ENCODE measurements at places on chromosomes 4 and X.

DNA sequence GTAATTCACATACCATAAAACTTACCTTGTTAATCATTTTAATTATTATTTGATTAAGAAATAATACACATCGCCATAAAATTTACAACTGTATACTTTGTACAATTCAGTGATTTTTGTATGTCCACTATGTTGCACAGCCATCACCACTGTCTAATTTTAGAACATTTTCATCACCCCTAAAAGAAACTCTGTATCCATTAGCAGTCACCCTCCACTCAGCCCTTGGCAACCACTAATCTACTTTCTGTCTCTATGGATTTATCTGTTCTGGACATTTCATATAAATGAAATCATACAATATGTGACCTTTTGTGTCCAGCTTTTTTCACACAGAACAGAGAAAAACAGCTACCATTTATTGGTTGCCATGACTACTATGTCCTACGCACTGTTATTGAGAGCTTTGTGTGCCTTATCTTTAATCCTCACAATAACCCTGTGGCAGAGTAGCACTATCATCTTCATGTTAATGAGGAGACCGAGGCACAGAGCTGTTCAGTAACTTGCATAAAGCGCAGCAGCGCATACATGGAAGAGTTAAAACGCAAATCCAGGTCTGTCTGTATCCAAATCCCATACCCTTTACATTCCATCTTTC lies 64.6 kb upstream of the PAGE1 start:
- DNase-seq = no peak
- no peaks in the 10 kb centered on the region for H3K27me3 ChIP-seq
- H3K4me1 ChIP-seq = no peaks in the 10 kb centered on the region
- H3K36me3 ChIP-seq = no peaks in the 10 kb centered on the region

GRCh38 chrX:37759878-37760418 lies 19.9 kb upstream of the CYBB start:
- no peaks in the 10 kb centered on the region for H3K4me1 ChIP-seq
- H3K27ac ChIP-seq = no peak overlapping the region
- no peaks in the 10 kb centered on the region for H3K36me3 ChIP-seq
- no peak overlapping the region for H3K4me3 ChIP-seq
- no peaks in the 10 kb centered on the region for H3K27me3 ChIP-seq

GRCh38 chrX:22300130-22300529 lies 27.4 kb downstream of the CBLL2 start:
- H3K4me1 ChIP-seq = no peaks in the 10 kb centered on the region
- DNase-seq = no peak
- no peak overlapping the region for H3K27ac ChIP-seq
- H3K4me3 ChIP-seq = no peak overlapping the region

DNA sequence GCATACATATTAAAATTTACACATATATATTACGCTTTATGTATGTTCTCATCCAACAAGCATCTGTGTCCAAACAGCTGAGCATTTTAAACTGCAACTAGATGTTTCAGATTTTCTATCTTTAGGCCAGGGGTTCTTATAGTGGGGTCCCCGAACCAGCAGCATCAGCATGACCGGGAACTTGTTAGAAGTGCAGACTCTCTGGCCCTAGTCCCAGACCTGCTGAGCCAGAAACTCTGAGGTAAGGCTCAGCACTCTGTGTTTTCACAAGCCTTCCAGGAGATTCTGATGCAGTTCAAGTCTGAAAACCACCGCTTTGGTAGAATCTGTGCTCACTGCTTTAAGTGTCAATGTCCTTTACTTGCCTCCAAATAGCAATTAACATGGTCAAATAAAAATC lies 266.2 kb upstream of the CASK start:
- no peaks in the 10 kb centered on the region for H3K36me3 ChIP-seq
- H3K4me1 ChIP-seq = peaks cover 3% of the 10 kb centered on the region
- no peak for DNase-seq
- no peak overlapping the region for H3K4me3 ChIP-seq

DNA sequence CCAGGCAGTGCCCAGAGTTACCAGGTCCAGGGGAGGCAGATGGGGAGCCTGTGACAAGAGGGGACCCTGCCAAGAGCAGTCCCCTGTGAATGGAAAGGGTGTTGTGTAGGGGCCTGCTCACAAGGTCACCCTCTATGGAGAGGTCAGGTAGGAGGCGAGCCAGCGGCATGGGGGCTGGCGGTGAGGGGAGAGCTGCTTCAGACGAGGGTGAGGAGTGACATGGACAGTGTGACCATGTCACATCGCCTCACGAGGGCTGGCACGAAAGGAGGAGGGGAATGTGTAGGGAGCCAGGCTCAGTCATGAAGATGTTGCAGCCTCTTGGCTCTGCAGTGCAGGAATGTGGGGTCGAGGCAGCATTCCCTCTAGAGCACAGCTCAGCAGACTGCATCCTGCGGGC lies 29.6 kb downstream of the CLCN4 start:
- no peak overlapping the region for H3K27ac ChIP-seq
- no peaks in the 10 kb centered on the region for H3K4me1 ChIP-seq
- H3K4me3 ChIP-seq = no peak overlapping the region
- no peaks in the 10 kb centered on the region for H3K36me3 ChIP-seq

GRCh38 chrX:11446949-11447348 lies 153.7 kb downstream of the AMELX start:
- DNase-seq = no peak
- H3K4me1 ChIP-seq = no peaks in the 10 kb centered on the region
- no peaks in the 10 kb centered on the region for H3K36me3 ChIP-seq
- no peak overlapping the region for H3K4me3 ChIP-seq
- H3K27ac ChIP-seq = no peak overlapping the region

GRCh38 chr4:145530189-145530588 lies 48.5 kb downstream of the SMAD1 start:
- H3K4me3 ChIP-seq = no peak overlapping the region
- no peak overlapping the region for H3K27ac ChIP-seq
- no peaks in the 10 kb centered on the region for H3K27me3 ChIP-seq
- H3K36me3 ChIP-seq = no peaks in the 10 kb centered on the region

GRCh38 chrX:31219174-31219573 lies 147.3 kb upstream of the FTHL17 start:
- no peaks in the 10 kb centered on the region for H3K36me3 ChIP-seq
- H3K27ac ChIP-seq = no peak overlapping the region
- no peak overlapping the region for H3K4me3 ChIP-seq
- no peaks in the 10 kb centered on the region for H3K27me3 ChIP-seq
- H3K4me1 ChIP-seq = no peaks in the 10 kb centered on the region

GRCh38 chr4:149951152-149951900 lies 126.9 kb upstream of the DCLK2 start:
- H3K4me3 ChIP-seq = no peak overlapping the region
- no peaks in the 10 kb centered on the region for H3K4me1 ChIP-seq
- no peak for DNase-seq
- H3K36me3 ChIP-seq = no peaks in the 10 kb centered on the region

DNA sequence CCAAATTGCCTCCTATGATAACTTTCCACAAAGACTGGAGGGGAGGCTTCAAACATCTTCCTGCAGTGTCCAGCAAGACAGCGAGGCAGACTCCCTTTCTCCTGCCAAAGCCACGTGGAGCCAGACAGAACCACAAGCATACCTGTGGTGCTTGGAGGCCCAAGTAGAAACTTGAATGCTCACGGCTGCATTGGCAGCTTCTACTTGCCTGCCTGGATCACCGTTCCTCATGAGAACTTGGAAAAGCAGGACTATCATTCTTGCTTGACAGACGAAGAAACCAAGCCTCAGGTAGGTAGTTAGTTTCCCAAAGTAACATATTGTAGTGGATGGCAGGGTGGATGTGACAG lies 216.3 kb upstream of the SFRP2 start:
- no peak overlapping the region for H3K27ac ChIP-seq
- no peaks in the 10 kb centered on the region for H3K4me1 ChIP-seq
- H3K4me3 ChIP-seq = no peak overlapping the region
- no peak for DNase-seq
- H3K36me3 ChIP-seq = no peaks in the 10 kb centered on the region

DNA sequence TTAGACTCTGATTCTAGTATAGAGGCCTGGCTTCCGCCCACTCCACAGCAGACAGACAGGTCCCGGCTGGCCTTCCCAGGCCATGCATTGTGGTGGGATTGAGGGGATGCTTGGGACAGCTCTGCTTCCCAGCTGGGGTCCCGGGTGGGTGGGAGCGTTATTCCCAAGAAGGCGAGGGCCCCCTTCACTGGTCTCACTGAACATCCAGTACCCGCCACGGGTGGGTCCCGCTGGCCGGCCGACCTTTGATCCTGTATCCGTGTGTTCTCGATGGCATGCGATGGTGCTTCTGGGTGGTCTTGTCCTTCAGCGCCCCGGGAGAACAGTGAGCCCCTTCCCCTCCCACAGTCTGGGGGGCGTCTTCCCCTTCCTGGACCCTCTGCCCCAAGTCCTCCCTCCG lies 231.4 kb downstream of the AFAP1 start:
- no peak for DNase-seq
- H3K27me3 ChIP-seq = no peaks in the 10 kb centered on the region
- H3K36me3 ChIP-seq = no peaks in the 10 kb centered on the region
- peaks cover 5% of the 10 kb centered on the region for H3K4me1 ChIP-seq
- no peak overlapping the region for H3K27ac ChIP-seq

DNA sequence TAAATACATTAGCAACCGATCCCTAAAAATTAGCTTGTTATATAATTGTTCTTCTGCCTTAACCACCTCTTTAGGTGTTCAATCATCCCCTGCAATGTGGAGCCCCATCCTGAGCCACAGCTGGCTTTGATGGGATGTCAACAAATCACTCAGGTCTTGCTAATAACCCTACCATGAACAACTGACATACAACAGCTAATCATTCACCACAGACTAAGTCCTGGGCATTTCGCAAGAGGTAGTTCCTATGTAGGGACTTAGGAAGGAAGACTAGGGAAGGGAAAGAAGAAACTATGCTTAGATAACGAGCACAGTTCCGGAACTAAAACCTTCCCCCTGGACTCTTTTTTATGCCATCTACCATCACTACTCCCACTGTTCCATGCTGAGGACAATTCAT lies 63.6 kb upstream of the PTCHD1 start:
- DNase-seq = no peak
- H3K36me3 ChIP-seq = no peaks in the 10 kb centered on the region
- H3K27me3 ChIP-seq = no peaks in the 10 kb centered on the region
- no peak overlapping the region for H3K4me3 ChIP-seq
- no peaks in the 10 kb centered on the region for H3K4me1 ChIP-seq
- H3K27ac ChIP-seq = no peak overlapping the region

GRCh38 chr4:76747563-76747962 lies 150.4 kb downstream of the SOWAHB start:
- H3K27me3 ChIP-seq = no peaks in the 10 kb centered on the region
- H3K36me3 ChIP-seq = no peaks in the 10 kb centered on the region
- DNase-seq = no peak

GRCh38 chr4:159297091-159297490 lies 194.2 kb downstream of the RAPGEF2 start:
- DNase-seq = no peak
- no peaks in the 10 kb centered on the region for H3K27me3 ChIP-seq
- H3K36me3 ChIP-seq = no peaks in the 10 kb centered on the region
- no peak overlapping the region for H3K27ac ChIP-seq
- no peaks in the 10 kb centered on the region for H3K4me1 ChIP-seq

GRCh38 chrX:112108145-112108544 lies 25.6 kb upstream of the TRPC5 start:
- no peak overlapping the region for H3K4me3 ChIP-seq
- H3K36me3 ChIP-seq = no peaks in the 10 kb centered on the region
- no peaks in the 10 kb centered on the region for H3K4me1 ChIP-seq
- no peak overlapping the region for H3K27ac ChIP-seq
- DNase-seq = no peak
- H3K27me3 ChIP-seq = no peaks in the 10 kb centered on the region

GRCh38 chr4:87150498-87151261 lies 69.7 kb downstream of the KLHL8 start:
- H3K27me3 ChIP-seq = no peaks in the 10 kb centered on the region
- peak; percentile 12 for DNase-seq
- H3K27ac ChIP-seq = no peak overlapping the region
- H3K4me3 ChIP-seq = no peak overlapping the region

GRCh38 chr4:181507180-181507835 lies 735.9 kb upstream of the TENM3 start:
- no peaks in the 10 kb centered on the region for H3K36me3 ChIP-seq
- H3K4me1 ChIP-seq = no peaks in the 10 kb centered on the region
- H3K4me3 ChIP-seq = no peak overlapping the region

GRCh38 chrX:109374262-109374960 lies 107.5 kb downstream of the GUCY2F start:
- DNase-seq = no peak
- no peaks in the 10 kb centered on the region for H3K4me1 ChIP-seq

- no peaks in the 10 kb centered on the region for H3K27me3 ChIP-seq
- H3K4me1 ChIP-seq = no peaks in the 10 kb centered on the region
- no peak overlapping the region for H3K4me3 ChIP-seq
- no peaks in the 10 kb centered on the region for H3K36me3 ChIP-seq
- DNase-seq = no peak
- no peak overlapping the region for H3K27ac ChIP-seq
Measured at GRCh38 chr4:186622788-186623464, 67.6 kb upstream of the MTNR1A start.

DNA sequence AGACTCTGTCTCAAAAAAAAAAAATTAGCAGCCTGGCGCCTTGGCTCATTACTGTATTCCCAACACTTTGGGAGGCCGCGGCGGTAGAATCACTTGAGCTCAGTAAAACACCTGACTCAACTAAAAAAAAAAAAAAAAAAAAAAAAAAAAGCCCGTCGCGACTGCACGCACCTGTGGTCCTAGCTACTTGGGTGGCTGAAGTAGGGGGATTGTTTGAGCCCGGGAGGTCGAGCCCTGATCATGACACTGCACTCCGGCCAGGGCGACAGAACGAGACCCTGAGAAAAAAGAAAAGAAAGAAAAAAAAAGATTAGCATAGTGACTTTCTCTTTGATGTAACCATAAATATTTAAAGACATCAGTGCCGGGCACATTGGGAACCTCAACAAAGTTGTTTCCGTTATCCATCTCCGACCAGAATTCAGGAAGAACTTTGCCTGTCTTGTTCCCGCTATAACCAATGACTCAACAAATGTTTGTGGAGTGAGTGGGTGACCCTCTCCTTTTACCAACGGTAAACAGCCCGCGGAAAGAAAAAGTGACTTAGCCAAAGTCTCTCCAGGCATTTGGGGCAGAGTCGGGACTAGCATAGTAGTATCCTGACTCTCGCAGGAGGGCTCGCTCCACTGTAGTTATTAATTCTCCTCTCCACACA lies 553 bp upstream of the MED28 start:
- H3K4me3 ChIP-seq = peak overlapping the region; percentile 84
- no peaks in the 10 kb centered on the region for H3K27me3 ChIP-seq
- peaks cover 8% of the 10 kb centered on the region for H3K4me1 ChIP-seq

- no peaks in the 10 kb centered on the region for H3K27me3 ChIP-seq
- H3K4me3 ChIP-seq = no peak overlapping the region
- no peaks in the 10 kb centered on the region for H3K4me1 ChIP-seq
- H3K36me3 ChIP-seq = no peaks in the 10 kb centered on the region
Measured at GRCh38 chrX:71081330-71082123, 13.4 kb upstream of the SNX12 start.

GRCh38 chr4:152485726-152486276 lies 50.1 kb downstream of the FBXW7 start:
- H3K27me3 ChIP-seq = no peaks in the 10 kb centered on the region
- no peak overlapping the region for H3K4me3 ChIP-seq
- H3K4me1 ChIP-seq = no peaks in the 10 kb centered on the region
- no peak for DNase-seq
- no peaks in the 10 kb centered on the region for H3K36me3 ChIP-seq
